ENCODE measurements at places on chromosomes 6 and 20. TPM values are rescaled to one million over a fixed set of nuclear protein-coding genes. Genes with fewer than 3 reads are reported as not detected.

- no peak for DNase-seq
Measured at GRCh38 chr6:9205645-9206044, 770.3 kb upstream of the SLC35B3 start.

DNA sequence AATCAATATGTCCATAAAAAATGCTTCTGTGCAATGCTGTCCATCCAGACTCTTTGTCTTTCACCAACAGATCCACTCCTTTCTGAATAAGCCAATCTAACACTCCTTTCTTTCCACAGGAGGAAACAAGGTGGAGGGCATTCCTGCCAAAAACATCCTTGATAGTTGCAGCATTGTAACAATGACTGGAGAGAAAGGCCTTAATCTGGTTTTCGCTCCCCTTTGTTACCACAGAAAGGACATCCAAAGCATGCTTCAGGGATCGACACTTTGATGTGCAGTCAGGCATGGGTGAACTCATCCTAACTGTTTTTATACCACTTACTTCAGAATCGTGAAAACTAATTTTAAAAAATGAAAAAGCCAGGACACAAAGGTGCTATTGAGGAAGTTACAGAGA is 7.4 kb downstream of the IBTK start:
- DNase-seq, result no peak

RRAGD gene
- total RNA-seq, result 1.1 TPM

YIPF3 gene
- total RNA-seq, result 41.1 TPM

All from MG63 (cell line).